CD4-positive, alpha-beta T cell treated with Interleukin-6 at 100 ng/mL for 8 hours (primary cell): ENCODE measurements at places on chromosomes 6 and 20.

GRCh38 chr20:32366380-32366779, 8.2 kb downstream of the ASXL1 start:
- DNase-seq, result no peak

GRCh38 chr6:3282476-3283236, 23.9 kb downstream of the PSMG4 start:
- DNase-seq, result no peak

DNA sequence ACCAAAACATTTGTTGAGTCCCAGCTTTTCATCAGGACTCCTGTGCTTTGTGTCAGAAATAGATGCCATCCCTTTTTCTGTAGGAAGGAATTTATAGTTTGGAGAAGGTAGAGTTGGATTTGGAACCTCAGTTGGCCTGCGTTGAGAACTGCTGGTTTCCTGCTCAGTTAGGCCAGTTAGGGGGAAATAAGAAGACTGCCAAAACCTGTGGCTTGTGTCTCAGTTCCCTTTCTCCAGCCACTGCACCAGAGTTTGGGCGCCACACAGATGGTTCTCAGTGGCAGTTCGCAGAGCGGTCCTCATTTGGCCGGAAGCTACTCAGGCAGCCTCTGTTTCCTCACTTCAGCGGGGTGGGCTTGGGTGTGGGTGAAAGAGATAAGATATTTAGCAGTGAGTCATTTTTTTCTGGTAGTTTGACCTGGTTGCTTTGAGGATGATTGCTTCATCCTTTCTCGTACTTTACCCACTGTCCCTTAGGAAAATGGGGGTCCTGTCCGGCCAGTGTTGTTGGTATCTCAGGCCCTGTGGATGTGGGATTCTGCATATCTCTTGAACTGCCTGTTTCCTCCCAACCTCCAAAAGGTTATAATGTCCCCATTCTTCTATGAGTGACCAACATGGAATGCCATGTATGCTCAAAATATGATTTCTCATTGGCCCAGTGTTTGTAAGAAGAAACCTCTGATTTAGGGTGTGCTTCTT, 53.7 kb downstream of the JARID2 start:
- DNase-seq, result peak; percentile 18

GRCh38 chr6:80133020-80133419, 26.5 kb downstream of the BCKDHB start:
- peak; percentile 5 for DNase-seq

GRCh38 chr6:106637051-106637716, 7.8 kb downstream of the QRSL1 start:
- no peak for DNase-seq

DNA sequence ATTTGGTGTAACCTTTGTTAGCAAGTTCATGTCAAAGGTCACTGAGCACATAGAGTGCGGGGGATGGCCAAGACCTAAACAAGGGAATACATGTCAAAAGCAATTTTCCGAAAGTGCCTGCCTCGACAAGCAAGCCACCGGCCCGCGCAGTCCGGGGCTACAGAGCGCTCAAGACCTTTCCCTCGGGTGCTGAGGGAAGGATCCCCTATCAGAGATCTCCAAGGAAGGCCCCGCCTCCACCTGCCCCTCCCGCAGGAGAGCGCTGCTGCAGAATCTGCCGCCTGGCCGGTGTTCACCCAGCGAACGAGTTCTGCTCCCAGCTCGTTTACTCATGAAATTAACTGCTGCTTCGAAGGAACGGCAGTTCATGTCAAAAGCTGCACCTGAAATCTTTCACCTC, 252.7 kb downstream of the BMP7 start:
- no peak for DNase-seq

DNA sequence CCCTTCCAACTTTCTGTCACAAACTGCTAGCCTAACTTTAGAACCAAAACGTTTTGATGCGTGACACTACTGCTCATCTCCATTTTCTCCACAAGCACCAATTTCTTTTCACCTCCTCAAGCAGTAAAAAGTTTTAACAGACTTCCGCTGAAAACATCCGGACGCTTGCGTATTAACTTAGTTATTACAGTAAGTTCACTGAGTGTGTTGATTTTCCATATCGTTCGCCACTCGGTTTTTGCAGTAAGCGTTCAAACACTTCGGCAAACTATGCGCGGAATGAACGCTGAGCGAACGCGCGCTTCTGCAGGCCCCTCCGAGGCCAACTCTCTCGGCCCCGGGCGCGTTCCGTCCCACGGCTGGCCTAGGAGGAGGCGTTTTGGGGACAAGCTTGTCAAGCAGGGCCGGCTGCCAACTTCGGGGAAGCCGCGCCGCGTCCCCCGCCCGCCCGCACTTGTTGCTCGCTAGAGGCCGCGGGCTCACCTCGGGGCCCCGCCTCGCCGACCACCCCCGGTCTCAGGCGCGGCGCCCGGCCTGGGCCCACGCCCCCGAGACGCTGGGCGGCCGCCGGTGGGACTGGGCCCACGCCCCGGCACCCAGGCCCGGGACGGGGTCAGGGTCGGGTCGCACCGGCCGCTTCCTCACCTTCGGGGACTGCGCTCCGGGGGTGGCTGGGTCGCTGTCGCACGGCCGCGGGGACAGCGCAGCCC, 945 bp downstream of the PHF10 start:
- peak; percentile 53 for DNase-seq

DNA sequence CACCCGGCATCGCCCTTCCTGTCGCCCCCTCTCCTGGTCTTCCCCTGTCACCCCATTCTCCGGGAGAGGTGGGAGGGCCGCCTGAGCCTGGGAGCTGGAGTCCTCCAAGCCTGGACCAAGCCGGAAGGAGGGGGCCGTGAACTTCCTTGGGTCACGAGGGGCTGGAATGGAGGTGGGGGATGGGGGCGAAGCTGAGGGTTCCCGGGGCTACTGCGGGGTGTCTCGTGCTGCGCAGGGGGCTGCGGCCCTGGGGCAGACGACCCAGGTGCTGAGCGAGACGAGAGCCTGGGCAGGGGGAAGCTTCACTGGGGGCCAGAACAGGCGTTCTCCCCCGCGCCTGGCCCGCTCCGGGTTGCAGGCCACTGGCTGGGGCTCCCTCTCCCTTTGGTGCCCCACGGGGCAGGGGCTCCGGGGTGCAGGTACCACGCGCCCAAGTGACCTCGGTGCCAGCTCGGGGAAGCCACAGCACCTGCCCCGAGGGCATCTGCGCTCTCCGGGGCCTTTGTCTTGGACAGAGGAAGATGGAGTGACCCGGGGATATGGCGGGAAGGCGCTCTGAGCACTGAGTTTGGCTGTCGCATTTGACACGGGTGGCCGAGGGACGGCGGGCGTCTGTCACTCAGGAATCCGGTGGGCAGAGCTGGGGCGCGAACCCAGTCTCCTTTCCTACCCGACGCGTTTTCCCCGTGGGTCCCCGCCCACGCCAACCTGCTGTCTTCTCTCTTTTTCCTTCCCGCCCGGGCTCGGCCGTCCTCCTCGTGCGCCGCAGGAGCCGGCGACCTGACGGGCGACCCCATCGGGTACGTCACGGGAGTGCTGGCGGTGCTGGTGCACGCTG, 1.2 kb downstream of the SLC35D3 start:
- no peak for DNase-seq

DNA sequence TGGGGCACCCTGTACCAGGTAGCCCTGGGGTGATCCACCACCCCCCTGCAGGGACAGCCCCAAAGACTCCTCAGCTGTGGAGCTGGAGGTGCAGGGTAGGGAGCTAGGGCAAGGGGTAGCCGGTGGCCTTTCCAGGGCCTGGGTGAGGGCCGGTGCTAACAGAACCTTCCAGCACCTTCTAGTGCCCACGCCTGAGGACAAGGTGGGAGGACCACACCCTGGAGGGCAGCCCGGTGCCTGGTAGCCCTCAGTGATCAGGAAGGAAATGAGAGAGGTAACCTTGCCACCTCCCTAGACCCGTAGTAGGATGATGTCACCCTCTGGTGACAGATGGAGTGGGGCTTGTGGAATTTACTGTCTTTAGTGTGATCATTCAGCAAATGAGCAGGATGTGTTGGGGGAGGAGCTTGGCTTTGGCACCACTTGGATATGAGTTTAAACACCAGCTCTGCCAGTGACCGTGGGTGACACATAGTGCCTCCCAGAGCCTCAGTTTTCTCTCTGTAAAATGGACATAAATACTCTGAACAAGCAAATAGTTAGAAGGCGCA, 187.7 kb downstream of the NFATC2 start:
- no peak for DNase-seq

DNA sequence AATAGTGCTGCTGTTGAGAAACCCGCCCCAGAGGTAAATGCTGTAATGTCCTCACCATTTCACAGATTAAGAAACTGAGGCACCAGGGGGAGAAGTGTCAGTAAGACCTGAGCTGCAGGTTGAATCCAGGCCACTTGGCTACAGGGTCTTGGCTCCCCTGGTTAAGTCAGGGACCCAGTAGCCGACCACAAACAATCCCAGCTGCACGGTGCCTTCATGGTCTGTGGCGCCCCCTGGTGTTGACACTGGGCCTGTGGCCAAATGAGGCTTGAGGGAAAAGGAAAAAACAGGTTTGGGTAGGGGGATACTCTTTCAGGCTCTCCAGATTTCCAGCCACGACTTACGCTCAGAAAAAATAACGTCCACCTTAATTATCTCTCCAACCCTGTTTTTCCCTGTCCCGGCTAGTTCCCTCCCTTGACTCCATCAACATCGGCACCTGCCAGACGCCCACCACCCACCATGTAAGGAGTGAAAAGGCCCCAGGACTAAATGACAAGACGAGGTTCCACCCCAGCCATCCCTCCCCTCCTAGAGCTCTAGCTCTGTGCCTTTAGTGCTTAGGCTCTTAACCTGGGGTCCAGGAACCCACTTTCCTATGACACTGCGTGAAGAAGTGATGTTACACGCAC, 47.7 kb upstream of the POLR1H start:
- peak; percentile 11 for DNase-seq

- DNase-seq, result no peak
Measured at GRCh38 chr6:44224965-44225305, 1.5 kb downstream of the SLC29A1 start.
